ENCODE measurements at places on chromosomes 2 and 18.

DNA sequence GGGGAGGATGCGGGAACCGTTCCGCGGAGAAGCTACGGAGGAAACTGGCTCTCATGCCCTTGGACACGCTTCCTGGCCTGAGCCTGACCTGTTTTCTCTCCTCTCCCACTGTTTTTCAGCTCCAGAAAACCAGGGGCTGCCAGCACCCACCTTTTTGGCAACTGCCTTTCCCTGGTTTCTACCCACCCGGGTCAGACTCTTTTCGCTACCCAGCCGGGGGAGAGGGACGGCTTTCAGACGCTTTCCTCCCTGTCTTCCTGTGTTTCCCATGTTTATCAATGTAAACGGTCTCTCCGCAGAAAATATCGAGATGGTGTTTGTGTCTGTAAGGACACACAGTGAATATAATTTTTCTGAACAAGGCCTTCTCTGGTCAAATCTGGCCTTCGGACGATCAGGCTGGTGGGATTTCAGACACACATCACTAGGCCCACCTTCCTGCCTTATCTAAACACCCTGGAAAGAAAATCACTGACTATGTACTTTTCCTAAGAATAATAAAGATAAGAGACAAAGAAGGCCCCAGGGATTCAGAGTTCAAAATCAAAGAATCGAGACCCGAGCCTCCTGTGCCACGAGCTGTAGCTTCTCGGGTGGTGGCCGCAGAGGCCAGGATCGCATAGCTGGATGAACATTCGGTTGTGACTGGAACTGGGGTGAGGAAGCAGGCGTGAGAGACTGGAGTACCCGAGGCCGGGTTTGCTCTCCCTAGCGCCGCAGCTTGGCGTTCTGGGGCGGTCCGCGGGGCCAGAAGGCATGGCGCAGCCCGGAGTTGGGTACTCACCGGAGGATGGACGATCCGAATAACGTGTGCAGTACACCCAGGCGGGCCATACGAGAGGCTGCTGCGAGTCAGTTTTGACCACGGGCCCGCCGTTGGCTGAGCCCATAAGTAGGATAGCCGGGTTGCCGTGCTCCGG, 1.7 kb downstream of the EN1 start:
- DNase-seq, result no peak

- DNase-seq, result no peak
Measured at GRCh38 chr2:182921234-182921633, 54.8 kb upstream of the FRZB start.

GRCh38 chr2:219406861-219407230, 11.3 kb upstream of the DES start:
- DNase-seq, result no peak

DNA sequence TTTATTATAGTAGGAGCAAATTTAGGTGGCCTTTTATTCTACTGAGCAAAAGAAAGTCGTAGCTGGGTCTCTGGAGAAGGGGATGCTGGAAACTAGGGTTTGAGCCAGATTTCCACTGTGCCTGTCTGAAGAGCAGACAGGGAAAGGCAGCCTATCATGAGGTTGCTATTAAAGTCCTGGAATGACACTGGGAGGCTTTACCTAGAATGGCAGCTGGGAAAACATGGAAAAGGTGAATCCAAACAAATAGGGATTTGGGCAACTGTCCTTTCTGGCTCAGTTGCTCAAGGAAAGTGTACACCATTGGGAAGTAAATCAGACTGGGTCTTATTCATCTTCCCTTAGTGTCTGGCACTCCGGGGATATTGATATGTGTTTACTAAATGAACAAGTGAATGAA, 154.6 kb downstream of the MTX2 start:
- DNase-seq, result no peak

DNA sequence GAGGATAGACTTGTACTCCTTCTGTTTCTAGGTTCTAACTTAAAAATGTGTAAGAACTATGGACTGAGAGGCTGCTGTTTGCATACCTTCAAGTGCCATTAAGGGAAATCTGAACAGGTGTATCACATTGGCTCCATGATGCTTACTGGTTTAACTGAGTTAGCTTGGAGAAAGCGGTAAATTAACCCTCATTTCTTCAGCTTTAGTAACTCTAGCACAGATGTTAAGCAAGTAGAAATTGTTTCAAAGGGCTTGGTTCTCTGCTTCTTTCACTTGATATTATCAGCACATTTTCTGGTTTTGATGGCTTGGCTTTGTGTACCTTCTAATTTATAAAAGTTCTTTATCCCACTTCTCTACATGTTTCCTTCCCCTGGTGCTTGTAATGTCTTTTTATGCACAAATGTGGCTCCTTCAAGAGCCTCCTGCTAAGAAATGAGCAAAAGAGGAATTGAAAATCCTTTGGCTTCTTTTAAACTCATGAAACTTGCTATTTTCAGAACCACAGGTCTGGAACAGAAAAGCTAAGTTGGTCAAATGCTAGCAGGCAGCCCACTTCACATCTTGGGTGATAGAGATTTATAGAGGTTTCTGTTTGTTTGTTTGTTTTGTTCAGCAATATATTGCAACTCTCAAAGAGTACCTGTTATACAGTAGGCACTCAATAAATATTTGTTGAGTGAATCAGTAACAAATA, 249.9 kb upstream of the THUMPD2 start:
- no peak for DNase-seq

Measured in central memory CD4-positive, alpha-beta T cell (primary cell).